ENCODE measurements at places on chromosomes 3 and 15.

DNA sequence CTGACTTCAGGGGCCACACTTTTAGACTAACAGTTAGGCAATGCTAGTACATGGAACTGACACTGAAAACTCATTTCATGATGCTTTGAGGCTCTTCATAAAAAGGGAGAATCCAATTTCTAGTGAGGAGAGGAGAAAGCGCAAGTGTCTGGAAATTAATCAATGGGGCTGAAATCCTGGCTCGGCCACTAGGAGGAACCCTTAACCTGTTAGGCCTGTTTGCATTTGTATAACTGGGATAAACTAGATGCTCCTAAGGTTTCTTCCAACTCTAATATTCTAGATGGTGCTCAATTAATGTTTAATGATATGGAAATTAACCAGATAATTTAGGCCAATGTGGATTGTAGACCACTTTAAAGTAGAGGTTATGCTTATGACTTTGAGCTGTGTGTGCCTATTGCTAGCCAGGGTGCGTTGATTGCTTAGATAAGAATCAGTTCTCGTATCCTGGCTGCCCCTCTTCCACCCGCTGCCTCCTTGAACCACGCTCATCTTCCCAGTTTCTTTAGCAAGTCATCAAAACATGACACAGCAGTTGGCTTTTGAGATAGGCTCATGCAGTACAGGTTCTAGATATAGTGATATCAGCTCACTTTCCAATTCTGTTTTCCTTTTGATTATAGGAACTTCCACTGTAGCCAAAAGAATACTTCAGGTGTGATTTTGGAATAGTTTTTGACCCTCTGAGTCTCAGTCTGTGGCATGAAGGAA, 16.8 kb upstream of the CRBN start:
- DNase-seq = peak; percentile 13

DNA sequence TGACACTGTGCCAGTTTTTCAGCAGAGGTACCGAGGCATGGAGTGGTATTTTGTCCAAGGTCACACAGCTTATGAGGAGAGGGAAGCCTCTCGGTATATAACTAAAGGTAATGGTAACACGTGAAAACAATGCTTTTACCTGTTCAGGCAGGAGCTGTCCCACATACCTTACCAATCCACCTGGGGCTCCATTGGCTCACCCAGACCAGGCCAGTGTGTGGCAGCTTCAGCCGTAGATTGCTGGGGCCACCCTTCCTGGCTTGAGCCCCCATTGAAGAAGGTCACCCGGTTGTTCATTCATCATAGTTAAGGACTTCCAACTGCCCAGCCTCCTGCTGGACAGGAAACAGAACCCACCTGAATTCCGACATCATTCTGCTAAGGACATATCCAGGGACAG, 9.2 kb upstream of the RPP14 start:
- DNase-seq = no peak

DNA sequence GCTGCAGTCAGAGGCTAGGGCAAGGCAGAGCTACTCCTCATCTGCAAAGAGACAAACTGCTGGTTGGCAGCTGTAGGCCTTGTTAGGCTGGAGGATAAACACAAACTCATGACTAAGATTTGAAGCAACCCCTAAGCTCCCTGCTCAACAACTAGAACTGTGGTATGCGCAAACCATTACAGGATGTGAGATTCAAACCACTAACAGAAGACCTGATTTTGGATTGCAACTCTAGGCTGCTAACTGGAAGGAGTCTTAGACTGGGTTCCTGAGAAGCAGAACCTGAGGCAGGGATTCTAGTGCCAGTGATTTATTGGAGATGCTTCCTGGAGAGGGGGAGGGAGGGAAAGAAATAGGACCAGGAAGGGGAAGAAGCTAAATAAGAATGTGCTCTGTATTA, 22.5 kb downstream of the CCR4 start:
- DNase-seq = no peak

DNA sequence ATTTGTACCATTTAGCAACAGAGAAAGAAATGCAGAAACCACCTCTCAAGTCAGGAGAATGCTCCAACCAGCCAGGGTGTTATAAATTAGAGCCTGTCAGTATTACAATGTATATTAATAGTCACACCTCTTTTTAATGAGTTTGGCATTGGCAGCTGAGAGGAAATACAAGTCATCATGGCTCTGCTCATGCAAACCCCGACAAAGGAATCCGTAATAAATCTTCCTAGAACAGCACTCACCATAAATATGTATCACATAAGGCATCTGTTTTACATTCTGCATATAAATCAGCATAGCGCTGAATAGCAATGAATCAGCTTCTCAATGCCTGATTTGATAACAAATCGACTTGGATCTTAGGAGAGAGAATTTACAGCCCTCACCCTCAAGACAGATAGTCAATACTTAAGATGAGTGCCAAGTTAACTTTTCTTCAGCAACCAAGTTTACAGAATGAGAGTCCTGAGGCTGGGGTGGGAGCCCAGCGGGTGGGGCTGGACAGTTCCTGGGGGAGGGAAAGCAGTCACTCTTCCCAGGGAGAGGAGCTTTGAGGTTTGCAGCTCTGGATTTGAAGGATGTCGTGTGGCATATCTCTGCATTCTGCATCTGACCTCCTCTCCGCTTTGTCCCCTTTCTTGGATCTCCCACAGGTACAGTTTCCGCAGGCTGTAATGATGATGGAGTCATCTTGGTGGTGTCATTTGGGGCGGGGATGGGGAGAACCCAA, 1034.4 kb upstream of the NR2F2 start:
- peak; percentile 79 for DNase-seq

DNA sequence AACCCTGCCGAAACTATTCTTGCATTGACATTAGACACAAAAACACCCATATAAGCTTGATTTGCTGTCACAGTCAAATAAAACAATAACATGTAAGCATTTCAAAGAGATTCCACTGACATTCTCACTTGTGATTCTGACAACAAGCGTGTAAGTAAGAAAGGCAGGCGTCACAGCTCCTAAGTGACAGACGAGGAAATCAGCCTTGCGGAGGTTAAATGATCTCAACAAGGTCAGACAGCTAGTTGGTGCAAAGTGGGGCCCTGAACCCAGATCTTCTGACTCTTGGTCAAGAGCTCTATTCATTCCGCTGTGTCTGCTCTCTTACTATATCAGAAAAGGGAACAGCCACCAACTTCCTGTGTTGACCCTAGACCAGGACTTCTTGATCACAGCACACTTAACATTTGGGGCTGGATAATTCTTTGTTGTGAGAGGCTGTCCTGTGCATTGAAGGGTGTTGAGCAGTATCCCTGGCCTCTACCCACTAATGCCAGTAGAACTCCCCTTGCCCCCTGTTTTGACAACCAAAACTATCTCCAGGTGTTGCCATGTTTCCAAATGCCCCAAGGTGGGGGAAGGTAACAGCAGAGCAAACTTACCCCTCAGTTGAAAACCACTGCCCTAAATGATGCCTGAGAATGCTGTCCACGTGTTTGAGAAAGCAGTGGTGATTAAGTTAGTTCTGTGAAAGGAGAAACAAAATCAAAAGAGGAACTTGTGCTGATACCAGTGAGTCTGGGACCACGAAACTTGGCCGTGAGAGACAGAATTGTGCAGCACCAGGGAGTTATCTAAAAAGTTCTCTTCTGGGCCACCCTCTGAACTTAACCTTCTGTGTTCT, 86.1 kb downstream of the LIPC start:
- no peak for DNase-seq

DNA sequence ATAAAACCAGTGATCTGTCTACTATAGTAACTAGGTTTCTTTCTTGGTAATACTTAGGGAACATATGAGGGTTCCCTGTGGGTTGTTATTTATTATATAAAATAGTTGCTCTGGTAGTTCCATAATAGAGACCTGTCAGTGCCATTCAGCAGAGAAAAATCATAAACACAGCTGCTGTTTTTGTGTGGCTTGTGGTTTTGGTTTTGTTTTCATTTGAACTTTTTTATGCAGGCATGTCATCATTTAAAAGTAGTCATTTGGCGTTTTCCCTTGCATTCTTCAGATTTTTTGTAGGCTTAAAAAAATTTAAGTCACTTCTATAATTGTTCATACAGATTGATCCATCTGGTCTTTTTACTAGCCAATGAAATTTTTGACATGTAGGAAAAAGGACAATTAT, 47.9 kb downstream of the PIK3CA start:
- no peak for DNase-seq

DNA sequence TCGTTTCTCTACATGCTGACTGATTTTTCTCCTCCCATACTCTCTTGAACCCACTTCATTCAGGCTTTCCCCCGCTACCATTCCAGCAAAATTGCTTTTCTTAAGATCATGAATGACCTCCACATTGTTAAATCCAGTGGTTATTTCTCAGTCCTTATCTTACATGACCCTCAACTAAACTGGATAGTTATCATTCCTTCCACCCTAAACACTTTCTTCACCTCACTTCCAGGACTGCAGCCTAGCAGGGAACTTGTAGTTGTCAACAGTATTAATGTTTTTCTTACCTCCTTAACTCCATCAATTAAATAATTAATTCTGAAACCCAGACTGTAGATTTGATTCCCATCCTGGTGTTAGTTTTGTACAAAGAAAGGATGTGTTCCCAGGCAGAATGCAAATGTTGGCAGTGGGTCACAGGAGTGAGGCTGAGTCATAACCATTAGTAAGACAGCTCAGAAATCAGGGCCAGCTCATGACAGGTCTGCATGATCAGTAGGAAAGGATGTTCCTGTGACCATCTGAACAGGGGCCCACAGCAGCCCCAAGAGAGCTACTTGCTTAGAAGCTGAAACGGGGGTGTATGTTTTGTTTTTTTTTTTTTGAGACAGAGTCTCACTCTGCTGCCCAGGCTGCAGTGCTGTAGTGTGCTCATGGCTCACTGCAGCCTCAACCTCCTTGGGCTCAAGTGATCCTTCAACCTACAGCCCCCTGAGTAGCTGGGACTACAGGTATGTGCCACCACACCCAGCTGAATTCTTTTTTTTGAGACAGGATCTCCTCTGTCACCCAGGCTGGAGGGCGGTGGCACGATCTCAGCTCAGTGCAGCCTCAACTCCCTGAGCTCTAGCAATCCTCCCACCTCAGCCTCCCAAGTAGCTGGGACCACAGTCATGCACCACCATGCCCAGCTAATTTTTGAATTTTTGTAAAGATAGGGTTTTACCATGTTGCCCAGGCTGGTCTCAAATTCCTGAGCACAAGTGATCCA, 9.1 kb downstream of the BCL2L10 start:
- DNase-seq = no peak

- no peak for DNase-seq
Observed at GRCh38 chr3:196287090-196287439, 461 bp downstream of the PCYT1A start.

GRCh38 chr3:48820612-48821324, 26.9 kb downstream of the PRKAR2A start:
- no peak for DNase-seq

- no peak for DNase-seq
Observed at GRCh38 chr3:143375698-143376097, 256.1 kb downstream of the CHST2 start.

DNA sequence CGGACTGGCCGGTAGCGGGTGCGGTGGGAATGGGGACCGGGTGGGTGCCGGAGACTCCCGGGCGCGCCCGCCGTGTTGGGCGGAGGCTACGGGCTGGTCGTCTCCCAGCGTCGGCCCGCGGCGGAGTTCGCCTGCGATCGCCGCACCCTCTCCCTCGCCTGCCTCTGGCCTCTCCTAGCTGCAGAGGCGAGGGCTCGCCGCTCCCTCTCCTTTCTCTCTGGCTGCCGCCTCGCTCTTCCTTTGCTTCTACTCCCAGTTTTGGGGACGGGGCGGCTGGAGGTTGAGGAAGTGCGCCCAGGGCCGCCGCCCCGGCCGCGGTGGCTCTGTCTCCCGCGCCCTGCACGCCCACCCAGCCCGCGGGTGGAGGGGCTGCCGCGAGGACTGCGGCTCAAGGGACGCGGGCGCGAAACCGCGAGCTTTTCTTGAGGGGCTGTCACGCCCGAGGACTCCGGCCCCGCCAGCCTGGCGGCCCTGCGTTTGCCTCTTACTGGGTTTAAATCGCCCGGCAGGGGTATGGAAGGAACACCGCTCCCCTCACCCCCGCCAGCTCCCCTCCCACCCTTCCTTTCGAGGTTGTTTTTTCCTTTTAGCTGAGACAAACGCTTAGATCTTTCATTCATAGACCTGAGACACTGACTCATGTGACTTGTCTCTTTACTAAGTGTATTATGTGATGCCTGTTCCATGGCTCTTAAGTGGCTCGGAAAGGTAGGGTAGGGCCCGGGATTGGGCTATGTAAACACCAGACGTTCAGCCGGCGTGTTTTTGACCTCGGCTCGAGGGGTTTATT, 654 bp downstream of the PIK3CA start:
- peak; percentile 39 for DNase-seq

DNA sequence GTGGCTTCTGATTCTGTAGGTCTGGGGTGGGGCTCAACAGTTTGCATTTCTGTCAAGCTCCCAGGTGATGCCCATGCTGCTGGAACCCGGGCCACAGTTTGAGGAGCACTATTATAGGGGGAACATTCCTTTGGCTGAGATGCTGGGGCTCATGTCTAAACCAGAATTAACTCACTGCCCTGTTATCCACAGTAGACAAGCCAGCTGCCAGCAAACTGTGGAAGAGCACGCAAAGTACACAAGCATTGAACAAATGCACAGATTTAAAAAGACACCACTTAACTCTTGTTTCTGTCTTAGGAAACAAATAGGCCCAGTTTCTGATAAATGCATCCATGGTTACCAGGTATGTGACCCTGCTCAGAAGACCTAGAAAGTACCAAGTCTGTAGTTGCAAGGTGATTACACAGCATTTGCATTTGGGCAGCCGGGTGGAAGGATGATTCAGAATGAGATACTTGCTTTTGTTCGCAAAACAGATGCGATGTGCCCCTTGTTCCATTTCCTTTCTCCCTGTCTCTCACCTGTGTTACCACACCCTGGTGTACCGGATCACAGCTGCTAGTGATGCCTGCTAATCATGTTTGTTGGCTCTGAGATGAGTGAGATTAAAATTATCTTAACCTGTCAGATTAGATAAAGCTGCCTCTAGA, 12.4 kb downstream of the GYG1 start:
- DNase-seq = peak; percentile 65

DNA sequence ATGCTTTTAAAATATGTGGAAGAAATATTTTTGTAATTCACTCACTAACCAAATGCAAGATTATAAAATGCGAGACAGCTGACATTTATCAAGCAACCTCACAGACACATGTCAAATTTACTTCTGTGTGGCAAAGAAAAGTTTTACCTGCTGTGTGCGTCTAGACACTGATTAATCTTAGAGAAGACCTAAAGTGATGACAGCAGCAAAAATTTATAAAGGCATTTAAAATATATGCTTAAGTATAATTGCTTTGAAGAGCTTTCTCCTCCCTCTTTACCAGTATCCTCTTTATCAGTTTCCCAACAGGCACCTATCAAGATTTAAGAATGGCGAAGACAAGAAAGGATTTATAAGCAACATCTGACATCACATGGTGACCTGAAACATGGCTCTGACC, 37.3 kb downstream of the UBP1 start:
- DNase-seq = no peak

GRCh38 chr3:111787556-111788463, 71.3 kb upstream of the PHLDB2 start:
- DNase-seq = no peak

DNA sequence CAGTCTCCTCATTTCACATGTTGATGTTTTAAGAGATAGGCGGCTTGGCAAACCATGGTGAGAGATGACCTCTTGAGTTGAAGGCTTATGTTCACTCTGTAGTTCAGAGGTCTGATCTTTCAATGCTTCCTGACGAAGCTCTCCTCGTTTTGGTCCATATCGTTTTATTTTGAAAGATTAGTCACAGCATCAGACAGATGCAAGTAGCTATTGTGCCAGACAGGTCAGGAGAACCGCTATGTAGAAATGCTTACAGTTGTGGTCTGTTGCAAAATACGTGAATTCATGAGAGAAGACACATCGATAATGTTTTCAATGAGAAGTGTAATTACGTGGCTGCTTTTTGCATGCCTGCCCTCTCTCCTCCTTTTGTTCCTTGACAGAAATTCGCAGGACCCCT, 47.5 kb downstream of the CHL1 start:
- DNase-seq = no peak

- no peak for DNase-seq
Observed at GRCh38 chr3:185423178-185423577, 60.2 kb downstream of the MAP3K13 start.
